Dorsolateral prefrontal cortex (tissue), 122 donors: ENCODE measurements at places on chromosomes 16 and 17. TPM values are rescaled to one million over a fixed set of nuclear protein-coding genes. Genes with fewer than 3 reads are reported as not detected.

The NDRG4 gene
- 958 TPM for total RNA-seq

The CACNA1G gene
- total RNA-seq, result 21.2 TPM

The ABAT gene
- 148 TPM for total RNA-seq

The BEAN1 gene
- total RNA-seq, result 9.8 TPM

The TELO2 gene
- total RNA-seq, result 35.9 TPM
